ENCODE measurements at places on chromosomes 4 and X.

- DNase-seq, result peak; percentile 76
Measured at GRCh38 chr4:38154681-38155588, 194.7 kb downstream of the PTTG2 start.

DNA sequence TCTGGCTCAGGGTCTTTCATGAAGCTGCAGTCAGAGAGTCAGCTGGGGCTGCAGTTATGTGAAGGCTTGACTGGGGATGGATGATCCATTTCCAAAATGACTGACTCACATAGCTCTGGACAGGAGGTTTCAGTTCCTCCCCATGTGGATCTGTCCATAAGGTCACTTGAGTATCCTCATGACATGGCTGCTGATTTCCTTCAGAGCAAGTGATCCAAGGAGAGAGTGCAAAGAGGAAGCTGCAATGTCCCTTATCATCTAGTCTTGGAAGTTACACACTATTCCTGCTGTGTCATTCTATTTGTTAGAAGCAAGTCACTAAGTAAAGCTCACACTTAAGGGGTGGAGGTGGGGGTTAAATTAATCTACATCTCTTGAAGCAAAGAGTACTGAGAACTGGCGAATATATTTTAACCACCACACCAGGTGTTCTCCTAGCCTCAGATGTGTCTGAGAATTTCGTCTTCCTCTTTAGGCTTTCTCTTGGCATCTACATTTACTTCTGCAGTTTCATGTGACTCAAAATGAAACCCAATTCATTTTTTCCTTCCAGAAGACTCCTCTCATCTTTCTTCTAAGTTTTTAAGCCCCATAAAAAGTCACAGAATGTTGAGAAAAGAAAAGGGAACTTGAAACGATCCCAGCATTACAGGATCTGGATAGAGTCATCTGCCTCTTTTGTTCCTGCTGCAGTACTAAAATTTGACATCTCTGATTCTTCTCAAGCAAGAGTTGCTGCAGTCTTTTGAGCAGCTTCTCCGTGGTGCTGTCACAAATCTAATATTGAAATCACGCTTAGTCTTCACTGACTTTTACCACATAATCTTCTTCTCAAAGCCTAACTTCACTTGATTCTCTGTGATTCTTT, 3.8 kb upstream of the GRPR start:
- no peak for DNase-seq

DNA sequence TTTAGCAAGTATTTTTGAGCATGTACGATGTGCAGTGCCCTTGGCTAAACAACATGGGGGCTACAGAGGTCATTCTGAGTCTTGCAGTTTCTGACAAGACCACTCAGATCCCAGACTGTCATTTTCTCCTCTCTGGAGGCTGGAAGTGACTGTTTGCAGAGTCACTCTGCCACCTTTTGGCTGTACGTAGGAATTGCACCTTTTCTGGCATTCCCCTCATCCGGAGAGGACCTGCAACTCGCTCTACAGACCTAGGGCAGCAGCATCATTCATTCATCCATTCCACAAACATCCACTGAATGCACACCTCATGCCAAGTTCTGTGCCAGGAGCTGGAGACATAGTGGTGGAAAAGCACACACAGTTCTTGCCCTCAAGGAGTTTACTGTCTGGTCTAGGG, 160.4 kb upstream of the GPR101 start:
- no peak for DNase-seq

- no peak for DNase-seq
Measured at GRCh38 chr4:25113915-25114904, 46.0 kb downstream of the SEPSECS start.

GRCh38 chr4:5455003-5455585, 253.3 kb downstream of the EVC2 start:
- no peak for DNase-seq

DNA sequence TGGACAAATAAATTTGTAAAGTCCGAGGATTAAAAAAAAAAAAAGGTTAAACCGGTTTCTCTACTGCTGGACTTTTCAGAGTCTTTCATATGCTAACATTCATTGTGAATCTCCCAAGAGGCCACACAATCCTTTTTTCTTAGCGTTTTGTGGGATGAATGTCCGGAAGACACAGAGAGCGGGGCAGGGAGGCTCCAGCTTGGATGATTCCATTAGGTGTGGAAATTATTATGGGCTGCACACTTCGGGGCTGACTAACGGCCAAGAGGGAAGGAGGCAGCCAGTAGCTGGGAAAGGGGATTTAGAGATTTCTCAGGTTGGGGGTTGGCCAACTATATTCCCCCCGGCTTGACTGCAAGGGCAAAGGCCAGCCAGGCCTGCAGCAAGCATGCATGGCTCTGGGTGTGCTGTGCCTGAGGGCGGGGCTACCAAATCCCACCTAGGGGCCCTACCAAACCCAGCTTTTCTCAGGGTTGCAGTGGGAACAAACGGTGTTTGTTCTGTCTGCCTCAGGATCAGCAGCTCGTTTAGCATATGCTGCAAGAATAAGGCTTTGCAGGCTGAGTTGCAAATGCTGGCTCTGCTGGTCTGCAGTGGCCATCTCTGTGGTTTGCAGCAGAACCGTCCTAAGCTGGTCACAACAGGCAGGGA, 28.6 kb downstream of the NYX start:
- DNase-seq, result no peak

GRCh38 chr4:23033796-23034195, 341.1 kb downstream of the GBA3 start:
- no peak for DNase-seq

- DNase-seq, result peak; percentile 79
Measured at GRCh38 chrX:40132751-40133150, 35.0 kb upstream of the BCOR start.

DNA sequence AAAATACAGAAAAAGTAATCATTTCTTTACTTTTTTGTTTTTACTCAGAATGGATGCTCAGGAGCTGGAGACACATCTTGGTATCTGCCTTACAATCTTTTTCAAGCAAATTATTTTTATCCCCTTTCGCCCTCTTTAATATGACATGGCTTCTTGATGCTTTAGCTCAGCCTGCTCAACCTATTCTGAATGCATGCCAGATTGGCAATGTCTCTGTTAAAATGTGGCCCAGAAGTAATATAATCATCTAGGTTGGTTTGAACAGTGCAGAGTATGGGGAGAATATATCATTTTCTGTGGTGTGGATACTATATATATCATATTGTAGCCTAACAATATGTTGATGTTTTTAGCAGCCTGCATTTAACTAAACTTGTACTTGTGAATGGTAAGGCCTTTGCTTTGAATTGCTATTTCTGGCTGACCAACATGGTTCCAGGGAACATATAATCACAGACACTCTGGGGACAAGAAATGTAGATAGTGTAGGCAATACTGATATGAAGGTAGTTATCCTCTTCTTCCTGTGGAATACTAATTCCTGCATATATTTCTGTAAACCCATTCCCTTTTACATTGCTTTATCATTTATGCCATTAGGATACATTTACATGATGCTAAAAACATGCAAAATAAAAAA, 282.7 kb downstream of the PPP3CA start:
- no peak for DNase-seq

DNA sequence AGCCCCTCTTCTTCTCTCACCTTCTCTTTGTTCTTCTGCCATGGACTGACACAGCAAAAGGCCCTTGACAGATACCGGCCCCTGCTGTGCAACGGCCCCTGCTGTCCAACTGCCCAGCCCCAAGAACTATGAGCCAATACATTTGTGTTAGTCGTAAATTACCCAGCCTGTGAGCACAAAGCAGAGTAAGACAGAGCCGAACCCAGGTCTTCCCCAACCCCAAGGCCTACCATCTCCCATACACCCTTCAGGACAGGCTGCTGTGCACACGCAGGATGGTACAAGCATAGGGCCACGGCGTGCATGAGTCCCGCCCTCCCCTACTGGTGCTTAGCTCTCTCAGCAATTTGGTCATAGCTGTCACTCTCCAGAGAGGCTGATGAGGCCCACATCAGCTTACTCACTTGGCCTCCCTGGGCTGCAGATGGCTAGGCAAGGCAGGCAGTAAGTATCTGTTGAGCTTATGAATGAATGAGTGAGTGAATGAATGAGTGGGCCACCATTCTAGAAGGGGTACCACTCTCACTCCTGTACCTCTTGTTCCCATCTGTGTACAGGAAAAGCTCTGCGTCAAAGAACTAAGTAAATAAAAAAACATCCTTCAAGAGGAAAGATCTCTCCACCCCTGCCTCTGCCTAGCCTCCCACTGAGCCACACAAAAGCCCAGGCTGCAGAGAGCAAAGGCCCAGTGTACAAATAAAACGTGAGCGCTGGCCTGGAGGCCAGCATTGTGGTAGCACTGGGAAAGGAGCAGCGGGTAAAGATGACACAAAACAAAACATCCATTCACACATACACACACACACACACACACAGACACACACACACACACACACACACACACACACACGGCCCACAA, 13.9 kb downstream of the WDR1 start:
- DNase-seq, result no peak

GRCh38 chrX:7996414-7996813, 69.2 kb upstream of the PNPLA4 start:
- no peak for DNase-seq

DNA sequence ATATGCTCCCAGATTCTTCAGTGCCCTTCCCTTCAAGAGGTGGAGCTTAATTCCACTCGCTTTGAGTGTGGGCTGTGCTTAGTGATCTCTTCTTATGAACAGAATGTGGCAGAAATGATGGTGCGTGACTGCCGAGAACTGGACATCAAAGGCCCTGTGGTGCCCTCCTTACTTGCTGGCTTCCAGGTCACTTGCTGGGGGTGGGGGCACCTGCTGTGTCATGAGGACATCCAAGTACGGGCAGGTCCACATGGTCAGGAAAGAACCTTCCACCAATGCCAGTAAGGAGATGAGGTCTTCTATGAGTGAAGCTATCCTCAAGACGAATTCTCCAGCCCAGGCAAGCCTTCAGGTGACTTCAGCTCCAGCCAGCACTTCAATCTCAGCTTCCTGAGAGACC, 95.8 kb downstream of the FAM53A start:
- DNase-seq, result peak; percentile 36

Data from right cardiac atrium (tissue), 5 donors.